ENCODE measurements at places on chromosomes 16 and 17.

GRCh38 chr17:7444682-7445618 is at the start of gene CHRNB1:
Gene CHRNB1, plus strand, starts transcription at chr17:7445061. Its CDS starts 67 bp downstream, at chr17:7445128.
- no peak for DNase-seq

- DNase-seq, result no peak
Observed at GRCh38 chr16:16080465-16081065, 131.1 kb downstream of the ABCC1 start.

GRCh38 chr17:69533481-69534234 is 119.2 kb downstream of the MAP2K6 start:
- no peak for DNase-seq

DNA sequence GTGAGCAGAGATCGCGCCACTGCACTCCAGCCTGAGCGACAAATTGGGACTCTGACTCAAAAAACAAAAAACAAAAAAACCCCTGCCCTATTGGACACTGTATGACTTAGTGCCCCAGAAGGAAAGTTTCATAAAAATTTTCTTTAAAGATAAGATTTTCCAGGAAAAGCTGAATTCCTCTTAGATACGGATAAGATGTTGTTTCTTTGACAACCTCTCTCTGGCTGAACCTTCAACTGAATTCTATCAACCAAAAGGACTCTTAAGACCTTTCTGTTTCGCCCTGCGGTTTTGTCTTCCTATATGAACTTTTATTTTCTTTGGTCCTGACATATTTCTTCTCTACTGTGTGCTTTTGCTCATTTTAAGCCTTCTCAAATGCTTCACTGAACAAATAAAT is 35.8 kb downstream of the CPPED1 start:
- no peak for DNase-seq

- DNase-seq, result no peak
Observed at GRCh38 chr17:31286587-31286986, 10.5 kb downstream of the OMG start.

DNA sequence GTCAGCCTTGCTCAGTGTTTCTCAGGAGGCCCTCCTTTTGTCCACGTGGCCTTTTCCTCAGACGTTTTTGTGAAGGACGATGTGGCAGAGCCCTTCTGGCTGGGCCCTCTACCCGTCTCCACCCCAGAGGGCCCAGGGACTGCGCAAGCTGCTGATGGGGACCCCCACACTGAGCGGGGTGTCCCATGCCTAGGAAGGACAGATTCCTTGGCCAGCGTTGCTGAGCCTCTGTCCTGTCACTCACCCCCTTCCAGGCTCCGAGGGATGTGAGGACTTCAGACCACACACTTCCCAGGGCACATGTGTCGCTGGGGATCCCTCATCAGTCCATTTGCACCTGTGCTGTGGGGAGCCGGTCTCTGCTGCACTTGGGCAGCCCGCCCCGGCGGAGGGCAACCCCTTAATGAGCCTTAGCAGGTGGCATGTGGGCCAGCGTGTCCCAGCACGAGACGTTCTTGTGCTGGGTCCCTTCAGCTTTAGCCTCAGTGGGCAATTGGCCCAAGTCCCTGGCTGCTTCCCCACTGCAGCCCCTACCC is 48.3 kb downstream of the NT5M start:
- no peak for DNase-seq

GRCh38 chr17:47004906-47005305 is 25.9 kb upstream of the RPRML start:
- DNase-seq, result no peak

GRCh38 chr17:81376946-81377714 is 18.1 kb upstream of the BAHCC1 start:
- DNase-seq, result no peak

DNA sequence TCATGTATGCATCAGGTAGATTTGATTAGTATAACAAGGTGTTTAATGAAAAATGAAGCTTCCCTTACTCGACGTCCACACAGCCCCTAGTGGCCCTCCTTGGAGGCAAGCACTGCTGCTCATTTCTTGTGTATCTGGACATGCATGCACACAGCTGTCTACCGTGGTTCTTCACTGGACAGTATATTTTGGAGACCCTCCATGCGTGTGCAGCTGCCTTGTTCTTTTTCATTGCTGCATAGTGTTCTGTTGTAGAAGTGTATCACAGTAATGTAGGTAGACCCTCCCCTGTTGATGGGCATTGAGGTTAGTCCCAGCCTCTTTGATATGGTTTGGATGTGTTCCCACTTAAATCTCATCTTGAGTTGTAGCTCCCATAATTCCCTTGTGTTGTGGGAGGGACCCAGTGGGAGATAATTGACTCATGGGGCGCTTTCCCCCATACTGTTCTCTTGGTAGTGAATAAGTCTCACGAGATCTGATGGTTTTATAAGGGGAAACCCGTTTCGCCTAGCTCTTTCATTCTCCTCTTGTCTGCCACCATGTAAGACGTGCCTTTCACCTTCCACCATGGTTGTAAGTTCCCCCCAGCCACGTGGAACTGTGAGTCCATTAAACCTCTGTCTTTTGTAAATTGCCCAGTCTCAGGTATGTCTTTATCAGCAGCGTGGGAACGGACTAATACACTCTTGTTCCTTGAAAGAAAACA is 6.3 kb downstream of the CMIP start:
- no peak for DNase-seq

DNA sequence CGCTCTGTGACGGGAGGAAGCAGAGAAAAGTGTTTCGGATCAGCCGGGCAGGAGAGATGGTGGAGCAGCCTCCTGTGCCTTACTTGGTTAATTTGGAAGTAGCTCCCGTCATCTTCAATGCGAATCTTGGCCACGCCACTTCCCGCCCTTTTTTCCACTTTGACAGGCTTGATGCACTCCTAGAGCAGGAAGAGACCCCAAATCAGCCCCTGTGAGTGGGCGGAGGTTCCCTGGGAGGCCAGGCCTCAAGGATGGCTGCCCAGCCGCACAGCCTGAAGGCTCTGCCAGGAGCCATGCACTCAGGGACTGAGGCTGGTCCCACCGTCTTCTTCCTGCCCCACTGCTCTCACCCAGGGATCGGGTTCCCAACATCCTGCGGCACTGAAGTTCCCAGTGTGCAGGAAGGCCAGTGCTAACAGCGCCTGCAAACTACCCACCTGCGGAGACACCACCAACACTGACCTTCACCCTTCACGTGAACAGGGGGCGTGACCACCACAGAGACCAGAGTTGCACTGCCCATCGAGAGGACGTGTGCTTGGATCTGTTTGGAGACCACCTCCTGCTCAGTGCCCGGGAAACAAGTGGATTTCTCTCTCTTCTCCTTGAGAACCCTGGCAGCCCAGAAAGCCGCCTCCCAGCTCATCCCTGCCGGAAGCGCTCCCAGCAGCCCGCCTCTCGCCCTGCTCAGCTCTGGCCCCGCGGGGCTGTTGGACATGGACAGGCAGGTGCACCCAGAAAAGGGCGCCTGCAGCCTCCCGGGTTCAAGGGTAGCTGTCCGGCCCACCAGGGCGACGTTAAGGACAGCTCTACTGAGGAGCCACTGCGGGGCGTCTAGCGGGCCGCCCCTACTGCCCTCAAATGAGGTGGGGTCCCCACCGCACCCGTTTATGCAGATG is 988 bp downstream of the CIAO3 start:
- no peak for DNase-seq

DNA sequence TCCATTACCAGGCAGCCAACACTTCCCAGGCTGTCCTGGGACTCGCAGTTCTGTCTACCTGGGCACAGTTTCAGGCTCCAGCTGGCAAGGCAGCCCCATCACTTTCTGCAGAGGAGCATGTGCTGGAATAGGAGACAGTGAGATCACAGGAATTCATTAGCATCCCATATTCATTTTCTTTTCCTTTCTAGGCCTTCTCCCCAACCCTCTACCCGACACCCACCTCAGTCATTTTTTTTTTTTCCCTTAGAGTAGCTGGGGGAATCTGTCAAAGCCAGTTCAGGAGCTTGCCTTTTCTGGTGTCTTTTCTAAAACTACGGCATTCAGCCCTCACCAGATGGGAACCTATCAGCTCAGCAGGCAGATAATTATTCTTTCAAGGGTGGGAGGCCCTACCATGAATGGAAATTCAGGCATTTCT is 42.4 kb upstream of the FBXO47 start:
- DNase-seq, result no peak

GRCh38 chr16:11585460-11586377 is 1.0 kb downstream of the LITAF start:
- DNase-seq, result no peak

DNA sequence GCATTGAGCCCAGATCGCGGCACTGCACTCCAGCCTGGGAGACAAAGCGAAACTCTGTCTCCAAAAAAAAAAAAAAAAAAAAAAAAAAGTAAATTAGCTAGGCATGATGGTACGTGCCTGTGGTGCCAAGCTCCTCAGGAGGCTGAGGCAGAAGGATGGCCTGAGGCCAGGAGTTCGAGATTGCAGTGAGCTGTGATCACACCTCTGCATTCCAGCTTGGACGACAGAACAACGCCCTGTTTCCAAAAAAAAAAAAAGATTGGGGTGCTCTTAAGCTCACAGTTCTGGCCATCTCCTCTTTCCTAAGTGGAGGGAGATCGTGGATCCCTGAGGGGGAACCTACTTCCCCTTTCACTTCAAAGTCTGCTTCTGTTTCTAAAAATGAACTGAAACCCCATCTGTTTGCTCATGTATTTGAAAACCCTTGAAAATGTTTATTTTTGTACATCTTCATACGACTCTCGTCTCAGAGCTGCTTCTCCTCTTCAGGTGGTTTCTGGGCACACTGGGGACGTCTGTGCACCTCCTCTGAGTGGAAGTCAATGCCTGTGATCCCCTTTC is 138.8 kb downstream of the PRKCA start:
- DNase-seq, result no peak

DNA sequence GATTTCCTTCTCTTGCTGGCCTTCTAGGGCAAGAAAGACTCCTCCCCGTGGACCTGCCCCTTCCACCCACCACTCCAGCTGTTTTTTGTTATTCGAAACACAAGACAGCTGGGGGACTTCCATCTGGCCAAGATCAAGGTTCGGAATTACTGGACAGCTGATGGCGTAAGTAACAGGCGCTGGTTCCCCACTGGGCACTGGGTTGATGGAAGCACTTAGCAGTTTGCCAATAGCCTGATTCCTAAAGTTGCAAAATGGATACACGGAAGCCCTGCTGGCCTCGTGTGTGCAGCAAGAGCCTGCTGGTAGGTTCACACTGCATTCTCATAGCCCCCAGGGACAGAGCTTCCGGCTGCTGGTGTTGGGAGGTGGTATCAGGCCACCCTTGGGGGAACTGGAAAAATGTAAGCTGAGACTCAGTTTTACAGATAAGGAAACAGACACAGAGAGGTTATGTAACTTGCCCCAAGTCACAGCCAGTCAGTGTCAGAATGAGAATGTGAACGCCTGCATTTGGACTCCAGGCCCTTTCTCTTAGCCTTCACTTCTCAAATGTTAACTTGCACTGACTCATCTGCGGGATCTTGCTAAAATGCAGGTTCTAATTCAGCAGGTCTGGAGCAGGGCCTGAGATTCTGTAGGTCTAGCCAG is 171.7 kb downstream of the KATNIP start:
- DNase-seq, result no peak

GRCh38 chr16:62240722-62241121 is 204.5 kb upstream of the CDH8 start:
- DNase-seq, result no peak

- no peak for DNase-seq
Observed at GRCh38 chr17:4610656-4611055, 26.3 kb downstream of the SMTNL2 start.

GRCh38 chr17:28669918-28670317 is 7.9 kb downstream of the SUPT6H start:
- DNase-seq, result no peak

DNA sequence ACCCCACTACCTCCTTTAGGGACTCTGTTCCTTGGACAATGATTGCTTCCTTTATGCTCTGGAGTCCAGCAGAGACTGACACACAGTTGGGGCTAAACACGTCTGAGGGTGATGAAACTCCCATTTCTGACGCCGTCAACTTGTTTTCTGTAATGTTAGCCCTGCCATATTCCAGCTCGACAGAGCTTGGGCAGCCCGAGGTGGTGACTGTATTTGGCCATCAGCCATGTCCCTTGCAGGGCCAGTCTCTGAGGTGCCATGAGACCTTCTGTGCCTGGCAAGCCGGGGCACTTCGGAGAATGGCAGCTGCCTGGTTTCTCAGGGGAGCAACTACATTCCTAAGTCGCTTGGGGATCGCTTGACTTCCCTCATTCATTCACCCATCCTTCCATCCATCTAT is 278.9 kb upstream of the TNRC6C start:
- no peak for DNase-seq

GRCh38 chr17:38673707-38674013 is 1.1 kb downstream of the EPOP start:
- DNase-seq, result no peak

DNA sequence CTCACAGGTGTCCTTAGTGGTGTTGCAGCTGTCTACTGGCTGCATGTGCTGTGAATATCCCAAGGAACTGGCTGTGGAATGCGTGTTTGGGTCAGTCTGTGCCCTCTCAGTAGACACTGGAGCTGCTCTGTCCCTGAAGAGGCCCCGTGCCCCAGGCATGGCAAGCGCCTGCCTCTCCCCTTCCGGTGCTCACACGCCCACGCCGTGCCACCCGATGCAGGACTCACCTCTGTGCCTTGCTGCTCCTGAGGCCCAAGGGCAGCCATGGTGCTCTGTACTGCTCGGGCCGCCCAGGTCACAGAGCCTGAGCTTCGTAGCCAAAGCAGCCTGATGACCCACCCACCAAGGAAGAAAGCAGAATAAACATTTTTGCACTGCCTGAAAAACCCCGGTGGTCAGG is 10.0 kb downstream of the RGS11 start:
- DNase-seq, result no peak

DNA sequence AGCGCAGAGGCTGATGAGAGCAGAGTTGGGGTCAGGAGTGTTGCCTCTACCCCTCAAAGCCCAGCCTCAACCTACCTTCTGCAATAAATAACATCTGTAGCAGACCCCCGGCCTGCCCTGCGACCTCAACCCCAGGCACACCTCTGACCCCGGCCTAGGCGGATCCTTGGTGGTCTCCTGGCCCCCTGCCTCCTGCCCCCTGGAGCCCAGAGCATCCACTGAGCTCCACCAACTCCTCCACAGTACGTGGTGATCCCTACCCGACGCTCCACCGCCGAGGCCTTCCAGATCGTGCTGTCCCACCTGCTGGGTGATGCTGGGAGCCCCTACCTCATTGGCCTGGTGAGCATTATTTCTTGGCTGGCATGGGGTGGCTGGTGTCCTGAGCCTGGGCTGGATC is 1.9 kb upstream of the LAT start:
- no peak for DNase-seq

DNA sequence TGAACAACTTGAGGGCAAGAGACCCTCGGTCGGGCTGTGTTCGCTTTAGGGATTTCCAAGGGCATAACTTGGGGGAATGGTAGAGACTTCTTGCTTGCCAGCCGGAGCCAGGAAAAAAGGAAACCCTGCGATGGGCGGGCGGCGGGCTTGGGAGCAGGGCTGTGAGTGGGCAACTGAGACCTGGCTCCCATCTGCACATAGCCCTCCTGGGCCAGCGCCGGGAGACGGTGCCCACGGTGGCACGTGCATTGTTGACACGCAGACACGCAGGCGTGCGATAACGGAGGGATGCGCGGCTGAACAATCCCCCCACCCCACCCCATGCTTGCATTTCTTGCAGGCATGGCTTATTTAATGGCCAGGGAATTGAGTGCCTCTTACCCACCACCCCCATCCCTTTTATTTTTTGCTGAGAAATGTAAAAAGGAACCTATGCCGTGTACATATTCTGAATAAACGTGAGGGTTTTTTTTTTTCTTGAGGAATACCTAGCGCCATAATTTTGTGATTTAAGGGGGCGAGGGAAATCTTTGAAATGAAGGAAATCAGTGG is 17.1 kb upstream of the ZFHX3 start:
- no peak for DNase-seq

GRCh38 chr17:303168-303567 is 49.4 kb downstream of the RPH3AL start:
- DNase-seq, result no peak

Measured in CD4-positive, alpha-beta memory T cell (primary cell).